Naive thymus-derived CD8-positive, alpha-beta T cell (primary cell): ENCODE measurements at places on chromosomes 2 and 18. TPM values are rescaled to one million over a fixed set of nuclear protein-coding genes. Genes with fewer than 3 reads are reported as not detected.
A peak's percentile ranks its signal among the peaks of the same experiment; 100 is the strongest.

The KCTD18 gene
- total RNA-seq, result 19.6 TPM

The RNMT gene
- total RNA-seq, result 53.5 TPM

The MAB21L4 gene
- not detected for total RNA-seq

The MREG gene
- 5.2 TPM for total RNA-seq

The MROH2A gene
- total RNA-seq, result not detected

The TRIM54 gene
- not detected for total RNA-seq

The KLHL41 gene
- total RNA-seq, result not detected

The ASB18 gene
- total RNA-seq, result not detected

The OTX1 gene
- total RNA-seq, result not detected

The CCDC178 gene
- total RNA-seq, result not detected

GRCh38 chr2:237711458-237712150 is 84.2 kb downstream of the LRRFIP1 start:
- H3K36me3 ChIP-seq, result peaks cover 51% of the 10 kb centered on the region
- peaks cover 67% of the 10 kb centered on the region for H3K4me1 ChIP-seq
- H3K4me3 ChIP-seq, result no peak overlapping the region
- H3K27ac ChIP-seq, result no peak overlapping the region
- no peaks in the 10 kb centered on the region for H3K27me3 ChIP-seq
- no peak for DNase-seq

DNA sequence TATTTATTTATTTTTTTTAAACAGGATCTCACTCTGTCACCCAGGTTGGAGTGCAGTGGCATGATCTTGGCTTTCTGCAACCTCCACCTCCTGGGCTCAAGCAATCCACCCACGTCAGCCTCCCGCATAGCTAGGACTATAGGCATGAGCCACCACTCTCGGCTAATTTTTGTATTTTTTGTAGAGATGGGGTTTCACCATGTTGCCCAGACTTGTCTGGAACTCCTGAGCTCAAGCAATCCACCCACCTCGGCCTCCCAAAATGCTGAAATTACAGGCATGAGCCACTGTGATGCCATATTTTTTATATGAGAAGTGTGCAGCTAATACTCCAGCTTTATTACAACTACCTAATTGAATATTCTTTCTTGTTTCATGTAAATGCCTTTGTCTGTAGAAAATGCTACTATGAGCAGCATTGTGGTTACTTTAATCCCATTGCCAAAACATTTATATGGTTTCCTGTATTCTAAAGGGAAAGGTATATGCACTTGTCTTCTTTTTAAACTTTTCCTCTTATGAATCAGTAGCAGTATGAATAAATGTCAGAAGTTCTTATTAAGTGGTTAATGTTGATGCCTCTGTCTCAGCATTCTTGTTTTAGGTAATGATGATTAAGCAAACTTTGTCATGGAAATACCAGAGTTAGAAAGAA is 9.5 kb upstream of the BCL2L11 start:
- H3K27ac ChIP-seq, result no peak overlapping the region
- no peaks in the 10 kb centered on the region for H3K27me3 ChIP-seq

GRCh38 chr2:163878718-163879117 is 142.9 kb upstream of the FIGN start:
- H3K36me3 ChIP-seq, result no peaks in the 10 kb centered on the region
- H3K27me3 ChIP-seq, result no peaks in the 10 kb centered on the region
- H3K4me1 ChIP-seq, result no peaks in the 10 kb centered on the region

- no peak overlapping the region for H3K27ac ChIP-seq
- H3K36me3 ChIP-seq, result no peaks in the 10 kb centered on the region
- no peak overlapping the region for H3K4me3 ChIP-seq
- no peaks in the 10 kb centered on the region for H3K4me1 ChIP-seq
- peak; percentile 42 for DNase-seq
These were observed 5.8 kb upstream of the PROM2 start for GRCh38 chr2:95268211-95269035.

GRCh38 chr2:29304399-29305060 is 189.3 kb downstream of the CLIP4 start:
- H3K27ac ChIP-seq, result no peak overlapping the region
- H3K27me3 ChIP-seq, result peaks cover 30% of the 10 kb centered on the region
- peaks cover 1% of the 10 kb centered on the region for H3K4me1 ChIP-seq
- DNase-seq, result no peak
- no peak overlapping the region for H3K4me3 ChIP-seq

GRCh38 chr2:8249141-8249540 is 432.7 kb upstream of the ID2 start:
- no peak for DNase-seq
- H3K27me3 ChIP-seq, result peaks cover 4% of the 10 kb centered on the region
- no peak overlapping the region for H3K27ac ChIP-seq
- no peak overlapping the region for H3K4me3 ChIP-seq
- peaks cover 2% of the 10 kb centered on the region for H3K4me1 ChIP-seq
- no peaks in the 10 kb centered on the region for H3K36me3 ChIP-seq

DNA sequence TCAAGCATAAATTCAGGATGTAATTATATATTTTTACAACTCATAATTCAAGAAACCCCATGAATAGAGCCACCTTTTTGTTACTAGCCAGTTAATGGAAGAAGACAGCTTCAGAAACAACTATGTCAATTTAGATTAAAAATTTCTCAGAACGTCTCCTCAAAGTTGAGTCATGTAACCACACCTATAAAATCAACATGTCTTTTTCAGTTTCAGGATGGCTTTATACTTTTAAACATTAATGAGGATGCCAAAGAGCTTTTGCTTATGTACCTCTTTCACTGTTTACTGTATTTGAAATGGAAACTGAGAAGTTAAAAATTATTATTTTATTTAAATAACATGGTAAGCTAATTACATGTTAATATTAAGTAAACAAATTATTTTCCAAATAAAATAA is 280.1 kb downstream of the PTH2R start:
- no peak overlapping the region for H3K4me3 ChIP-seq
- no peaks in the 10 kb centered on the region for H3K36me3 ChIP-seq
- no peak overlapping the region for H3K27ac ChIP-seq
- DNase-seq, result no peak
- no peaks in the 10 kb centered on the region for H3K4me1 ChIP-seq

DNA sequence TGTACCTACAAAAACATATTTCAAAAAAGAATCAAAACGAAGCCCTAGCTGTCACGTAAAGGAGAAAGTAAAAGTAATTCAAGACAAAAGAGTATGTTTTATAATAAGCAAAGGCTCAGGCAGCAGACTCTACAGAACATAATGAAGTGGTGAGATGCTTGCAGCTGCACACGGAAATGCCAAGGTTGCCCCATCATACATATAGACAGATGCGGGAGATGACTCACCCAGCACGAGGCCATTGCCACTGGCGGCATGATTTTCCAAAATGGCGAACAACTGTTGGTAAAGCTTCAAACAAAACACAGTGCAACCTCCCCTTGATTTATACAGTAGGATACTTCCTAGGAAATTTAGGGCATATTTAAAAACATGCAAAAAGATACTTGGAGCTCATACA is 26.0 kb upstream of the C1QL2 start:
- H3K36me3 ChIP-seq, result no peaks in the 10 kb centered on the region
- H3K27ac ChIP-seq, result no peak overlapping the region
- no peaks in the 10 kb centered on the region for H3K4me1 ChIP-seq
- no peak overlapping the region for H3K4me3 ChIP-seq
- no peaks in the 10 kb centered on the region for H3K27me3 ChIP-seq

- H3K27me3 ChIP-seq, result peaks cover 19% of the 10 kb centered on the region
- DNase-seq, result no peak
- no peak overlapping the region for H3K4me3 ChIP-seq
- H3K36me3 ChIP-seq, result no peaks in the 10 kb centered on the region
These were observed 92.8 kb downstream of the TRIB2 start for GRCh38 chr2:12809526-12809925.

GRCh38 chr2:55986700-55987440 is 63.3 kb upstream of the EFEMP1 start:
- no peaks in the 10 kb centered on the region for H3K36me3 ChIP-seq
- no peaks in the 10 kb centered on the region for H3K4me1 ChIP-seq
- no peak overlapping the region for H3K4me3 ChIP-seq
- no peak for DNase-seq
- H3K27me3 ChIP-seq, result peaks cover 6% of the 10 kb centered on the region

GRCh38 chr2:153990771-153991170 is 119.0 kb downstream of the GALNT13 start:
- no peaks in the 10 kb centered on the region for H3K4me1 ChIP-seq
- H3K4me3 ChIP-seq, result no peak overlapping the region
- H3K27me3 ChIP-seq, result no peaks in the 10 kb centered on the region
- H3K36me3 ChIP-seq, result no peaks in the 10 kb centered on the region
- no peak for DNase-seq

DNA sequence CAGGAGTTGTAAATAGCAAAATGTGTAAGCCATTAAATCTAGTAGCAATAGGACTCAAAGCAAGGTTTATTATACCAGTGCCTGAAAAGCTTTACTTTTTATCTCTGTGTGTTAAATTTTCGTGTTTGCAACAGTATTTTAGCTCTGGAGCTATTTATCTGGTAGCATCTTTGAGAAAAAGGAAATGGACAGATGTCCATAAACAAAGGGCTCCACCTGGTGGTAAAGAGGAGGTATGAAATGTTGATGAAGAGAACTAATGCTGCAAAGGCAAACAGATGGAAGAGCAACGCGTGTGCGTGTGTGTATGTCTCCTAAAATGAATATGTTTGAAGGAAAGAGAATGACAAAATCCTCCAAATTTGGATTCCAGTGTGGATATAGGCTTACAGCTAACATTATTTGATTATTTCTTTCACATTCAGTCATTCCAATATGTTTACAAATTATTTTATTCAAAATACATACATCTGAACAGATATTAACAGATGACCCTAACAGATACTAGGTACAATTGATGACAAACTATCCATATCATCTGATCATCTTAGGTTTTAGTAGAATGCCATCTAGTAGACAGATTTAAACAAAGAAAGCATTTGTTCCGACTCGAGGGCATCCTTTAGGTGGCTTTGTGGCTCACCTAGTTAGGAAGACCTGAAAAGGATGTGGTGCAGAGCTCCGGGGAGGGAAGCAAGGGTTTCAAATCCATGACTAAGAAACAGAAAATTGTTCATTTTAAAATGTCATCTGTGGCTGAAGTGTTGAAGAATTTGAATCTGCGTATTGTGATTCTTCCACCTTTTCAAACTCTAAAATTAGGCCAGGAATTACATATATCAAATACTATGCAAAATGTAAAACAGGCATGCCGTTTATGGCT is 383.3 kb downstream of the MTX2 start:
- peak; percentile 55 for DNase-seq
- H3K27me3 ChIP-seq, result peaks cover 24% of the 10 kb centered on the region
- no peak overlapping the region for H3K4me3 ChIP-seq
- H3K4me1 ChIP-seq, result peaks cover 4% of the 10 kb centered on the region
- H3K36me3 ChIP-seq, result no peaks in the 10 kb centered on the region

- DNase-seq, result no peak
- H3K4me3 ChIP-seq, result no peak overlapping the region
- H3K36me3 ChIP-seq, result peaks cover 59% of the 10 kb centered on the region
- H3K4me1 ChIP-seq, result peaks cover 28% of the 10 kb centered on the region
- peak overlapping the region; percentile 90 for H3K27ac ChIP-seq
These were observed 154.2 kb upstream of the CCDC195 start for GRCh38 chr2:224870341-224870740.

GRCh38 chr2:71887196-71887595 is 260.5 kb downstream of the CYP26B1 start:
- no peaks in the 10 kb centered on the region for H3K36me3 ChIP-seq
- H3K27me3 ChIP-seq, result peaks cover 5% of the 10 kb centered on the region
- no peak for DNase-seq
- H3K4me3 ChIP-seq, result no peak overlapping the region

DNA sequence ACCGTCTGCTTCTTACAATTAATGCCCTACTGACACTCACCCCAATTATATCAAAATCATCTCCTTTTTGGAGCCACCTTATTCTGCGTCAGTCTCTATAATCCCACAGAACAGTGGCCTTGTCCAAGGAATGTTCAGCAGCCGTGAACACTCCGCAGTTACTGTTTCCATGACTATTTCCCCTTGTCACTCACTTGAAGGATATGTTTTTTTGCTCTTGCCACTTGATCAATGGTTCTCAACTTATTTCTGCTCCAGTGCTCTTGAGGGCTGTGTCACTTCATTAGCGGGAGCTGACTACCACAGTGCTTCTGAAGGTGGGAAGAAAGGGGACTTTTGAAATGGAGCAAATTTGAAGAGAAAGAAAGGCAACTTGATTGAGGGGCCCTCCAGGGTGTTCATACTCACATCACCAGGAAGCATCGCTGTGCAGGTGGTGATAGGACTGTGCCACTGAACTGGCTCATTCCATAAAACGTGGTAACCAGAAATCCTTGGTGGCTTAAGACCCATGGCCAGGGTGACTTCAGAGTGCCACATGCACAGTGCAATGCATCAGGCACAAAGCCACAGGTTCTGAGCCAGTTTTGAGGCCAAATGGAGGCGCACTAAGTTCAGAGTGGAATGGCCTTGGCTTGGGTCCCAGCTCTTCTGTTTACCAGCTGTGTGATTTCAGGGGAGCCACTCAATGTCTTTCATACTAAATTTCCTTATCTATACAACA is 320.6 kb upstream of the RAB12 start:
- no peak overlapping the region for H3K27ac ChIP-seq
- H3K36me3 ChIP-seq, result no peaks in the 10 kb centered on the region
- no peaks in the 10 kb centered on the region for H3K27me3 ChIP-seq
- no peak for DNase-seq
- no peak overlapping the region for H3K4me3 ChIP-seq

- H3K4me3 ChIP-seq, result no peak overlapping the region
- H3K27me3 ChIP-seq, result peaks cover 21% of the 10 kb centered on the region
- H3K27ac ChIP-seq, result no peak overlapping the region
- no peak for DNase-seq
- H3K4me1 ChIP-seq, result no peaks in the 10 kb centered on the region
These were observed 93.9 kb downstream of the TTC32 start for GRCh38 chr2:19807866-19808265.

GRCh38 chr2:42480402-42480801 is 13.4 kb downstream of the KCNG3 start:
- no peak overlapping the region for H3K4me3 ChIP-seq
- no peak for DNase-seq
- no peak overlapping the region for H3K27ac ChIP-seq
- no peaks in the 10 kb centered on the region for H3K36me3 ChIP-seq

GRCh38 chr2:239477591-239477990 is 76.8 kb upstream of the HDAC4 start:
- H3K36me3 ChIP-seq, result no peaks in the 10 kb centered on the region
- no peak overlapping the region for H3K27ac ChIP-seq
- peaks cover 4% of the 10 kb centered on the region for H3K27me3 ChIP-seq
- no peaks in the 10 kb centered on the region for H3K4me1 ChIP-seq
- H3K4me3 ChIP-seq, result no peak overlapping the region

- H3K27ac ChIP-seq, result peak overlapping the region; percentile 9
- peaks cover 5% of the 10 kb centered on the region for H3K4me1 ChIP-seq
- no peaks in the 10 kb centered on the region for H3K27me3 ChIP-seq
- peaks cover 7% of the 10 kb centered on the region for H3K36me3 ChIP-seq
- no peak for DNase-seq
These were observed 38.4 kb downstream of the TGFBRAP1 start for GRCh38 chr2:105290981-105291660.

GRCh38 chr2:59933948-59934347 is 619.5 kb downstream of the BCL11A start:
- H3K27me3 ChIP-seq, result no peaks in the 10 kb centered on the region
- H3K4me3 ChIP-seq, result no peak overlapping the region
- no peak overlapping the region for H3K27ac ChIP-seq
- peaks cover 13% of the 10 kb centered on the region for H3K4me1 ChIP-seq

- H3K4me3 ChIP-seq, result peak overlapping the region; percentile 73
- peak overlapping the region; percentile 80 for H3K27ac ChIP-seq
- peaks cover 46% of the 10 kb centered on the region for H3K4me1 ChIP-seq
These were observed 25.6 kb downstream of the CDC42EP3 start for GRCh38 chr2:37645836-37646235.
